ENCODE measurements at places on chromosomes 1 and 21.

- DNase-seq = no peak
Measured at GRCh38 chr1:169584483-169585144, 1.7 kb downstream of the F5 start.

GRCh38 chr21:33558777-33559421 is 16.1 kb downstream of the SON start:
- DNase-seq = no peak

DNA sequence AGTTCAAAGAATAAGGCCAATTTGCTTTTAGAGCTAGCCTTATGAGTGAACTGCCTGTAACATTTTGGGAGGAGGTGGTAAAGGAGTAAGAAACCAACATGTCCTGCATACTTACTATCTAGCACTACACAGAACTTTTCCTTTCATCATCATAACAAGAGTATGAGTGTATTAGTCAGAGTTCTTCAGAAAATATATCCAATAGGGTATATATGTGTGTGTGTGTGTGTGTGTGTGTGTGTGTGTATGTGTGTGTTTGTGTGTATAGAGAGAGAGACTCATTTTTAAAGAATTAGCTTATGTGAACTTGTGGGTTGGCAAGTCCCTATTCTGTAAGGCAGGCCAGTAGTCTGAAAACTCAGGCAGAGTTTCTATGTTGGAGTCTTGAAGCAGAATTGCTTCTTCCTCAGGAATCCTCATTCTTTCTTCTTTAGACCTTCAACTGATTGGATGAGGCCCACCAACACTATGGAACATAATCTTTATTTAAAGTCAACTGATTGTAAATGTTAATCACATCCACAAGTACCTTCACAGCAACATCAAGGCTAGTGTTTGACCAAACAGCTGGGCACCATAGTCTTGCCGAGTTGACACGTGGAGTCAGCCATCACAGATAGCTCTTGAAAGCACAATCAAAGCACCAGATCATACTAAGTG is 121.9 kb downstream of the CYYR1 start:
- DNase-seq = no peak

DNA sequence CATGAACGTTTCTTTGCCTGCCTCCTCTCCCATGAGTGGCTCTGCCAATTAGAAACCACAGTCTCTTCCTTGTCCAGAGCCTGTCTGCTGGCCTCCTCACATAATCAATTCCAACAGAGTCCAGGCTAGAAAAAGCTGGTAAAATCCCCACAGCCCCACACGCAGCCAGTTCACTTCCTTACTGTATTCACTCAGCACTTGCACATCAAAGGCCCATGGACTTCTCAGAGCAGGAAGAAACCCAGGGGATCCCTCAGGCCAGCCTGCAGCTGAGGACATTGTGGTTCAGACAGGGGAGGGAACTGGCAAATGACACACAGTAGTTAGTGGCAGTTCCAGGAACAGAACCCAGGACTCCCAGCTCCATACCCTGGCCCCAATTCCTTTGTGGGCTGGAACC is 171.6 kb upstream of the EDN2 start:
- DNase-seq = no peak

GRCh38 chr1:242189591-242189990 is 190.7 kb upstream of the MAP1LC3C start:
- no peak for DNase-seq

- DNase-seq = no peak
Measured at GRCh38 chr1:75092141-75092540, 42.0 kb upstream of the LHX8 start.

DNA sequence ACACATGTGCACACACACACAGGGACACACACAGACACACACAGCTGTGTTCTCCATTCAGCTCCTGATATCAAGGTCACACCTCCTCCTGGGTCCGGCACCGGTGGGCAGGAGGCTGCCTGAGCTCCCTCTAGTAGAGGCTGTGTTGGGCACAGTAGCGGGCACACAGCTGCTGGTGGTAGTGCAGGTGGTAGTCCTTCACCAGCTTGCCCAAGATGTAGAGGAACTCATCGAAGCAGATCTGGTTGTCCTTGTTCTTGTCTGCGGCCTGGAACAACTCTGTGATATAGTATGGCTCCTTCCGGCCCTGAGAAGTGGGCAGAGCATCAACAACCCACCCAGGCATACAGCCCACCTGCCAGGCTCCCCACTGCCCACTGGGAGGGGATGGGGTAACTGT is 5.6 kb upstream of the S100A8 start:
- no peak for DNase-seq

- DNase-seq = no peak
Measured at GRCh38 chr1:165300400-165300903, 56.1 kb downstream of the LMX1A start.

DNA sequence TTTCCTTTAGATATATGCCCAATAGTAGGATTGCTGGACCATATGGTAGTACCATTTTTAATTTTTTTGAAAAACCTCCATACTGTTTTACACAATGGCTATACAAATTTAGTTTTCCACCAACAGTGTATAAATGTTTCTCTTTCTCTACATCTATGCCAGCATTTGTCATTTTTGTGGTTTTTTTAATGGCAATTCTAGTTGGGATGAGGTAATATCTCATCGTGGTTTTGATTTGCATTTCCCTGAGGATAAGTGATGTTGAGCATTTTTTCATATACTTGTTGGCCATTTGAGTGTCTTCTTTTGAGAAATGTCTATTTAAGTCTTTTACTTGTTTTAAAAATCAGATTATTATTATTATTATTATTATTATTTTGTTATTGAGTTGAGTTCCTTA is 35.5 kb downstream of the PLA2G4A start:
- no peak for DNase-seq
